AG04450 (cell line): ENCODE measurements at places on chromosomes 2 and 18.

- no peak for DNase-seq
These were observed 48.2 kb upstream of the KDM3A start for GRCh38 chr2:86392873-86393518.

DNA sequence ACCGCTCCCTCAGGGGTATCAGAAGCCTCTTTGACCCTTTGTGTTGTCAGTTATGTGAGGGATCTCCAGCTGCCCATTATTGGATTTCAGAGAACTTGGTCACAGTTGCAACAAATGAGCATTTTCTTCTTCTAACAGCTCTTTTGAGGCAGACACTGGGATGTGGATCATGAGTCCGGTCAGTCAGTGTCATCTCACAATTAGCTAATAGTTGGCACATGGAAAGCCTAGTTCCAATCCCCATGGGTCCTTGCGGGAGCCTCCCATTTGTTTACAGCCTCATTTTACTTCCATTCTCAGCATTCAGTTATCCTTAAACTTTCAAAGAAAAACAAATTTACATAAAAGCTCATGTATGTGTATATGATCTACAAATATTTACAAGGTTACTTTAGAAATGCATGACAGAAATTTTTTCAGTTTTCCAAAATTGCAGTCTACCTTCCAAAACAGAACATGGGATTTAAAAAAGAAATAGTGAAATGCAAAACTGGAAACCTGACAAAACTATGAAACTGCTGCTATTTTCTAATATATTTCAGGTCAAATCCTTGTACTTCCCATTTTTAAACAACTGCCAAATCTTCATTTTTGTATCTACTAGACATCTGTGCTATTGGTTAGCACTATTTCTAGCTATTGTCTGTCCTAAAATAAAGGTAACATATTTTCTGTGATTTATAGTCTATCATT, 547.1 kb upstream of the ZEB2 start:
- DNase-seq: no peak

- DNase-seq: no peak
These were observed 271.7 kb upstream of the DOK6 start for GRCh38 chr18:69128978-69129377.

GRCh38 chr18:26812462-26812861, 53.0 kb downstream of the AQP4 start:
- no peak for DNase-seq

DNA sequence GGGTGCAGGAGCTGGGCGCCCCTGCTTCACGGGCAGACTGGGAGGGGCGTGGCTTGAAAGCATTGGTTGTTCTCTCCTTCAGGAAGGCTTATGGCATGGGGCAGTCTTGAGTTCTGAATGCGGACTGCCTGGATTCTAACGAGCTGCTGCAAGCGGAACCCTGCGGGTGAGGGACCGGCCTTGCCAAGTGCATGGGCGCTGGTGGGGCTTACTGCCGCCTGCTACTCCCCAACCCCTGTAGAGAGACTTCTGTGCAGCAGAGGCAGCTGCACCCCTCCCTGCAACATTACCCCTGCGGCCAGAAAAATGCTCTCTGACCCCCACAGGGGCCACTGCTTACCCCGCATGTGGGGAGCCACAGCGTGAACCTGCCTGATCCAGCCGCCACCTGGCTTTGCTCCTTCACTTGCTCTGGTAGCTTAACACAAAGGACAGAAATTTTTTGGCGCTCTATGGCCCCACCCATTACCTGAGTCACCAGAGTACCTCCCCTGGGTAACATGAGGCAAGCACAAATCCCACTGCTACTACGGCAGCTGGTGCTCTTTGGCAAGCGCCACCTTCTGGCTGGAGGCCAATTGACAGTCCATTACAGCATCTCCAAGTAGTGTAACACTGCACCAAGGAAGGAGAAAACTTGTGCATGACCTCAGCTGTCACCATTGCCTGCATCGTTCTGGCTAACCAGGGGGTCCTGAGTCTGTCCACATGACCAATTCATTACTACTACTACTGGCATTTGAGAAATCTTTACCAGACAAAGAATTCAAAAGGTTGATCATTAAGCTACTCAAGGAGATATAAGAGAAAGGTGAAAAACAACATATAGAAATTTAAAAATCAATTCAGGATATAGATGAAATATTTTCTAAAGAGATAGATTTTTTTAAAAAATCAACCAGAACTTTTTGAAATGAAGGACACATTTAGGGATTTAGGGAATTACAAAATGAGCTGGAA, 35.4 kb downstream of the MYL12B start:
- peak; percentile 66 for DNase-seq

- no peak for DNase-seq
These were observed 23.9 kb upstream of the HS6ST1 start for GRCh38 chr2:128342550-128342949.
